Astrocyte (in vitro differentiated cells and primary cell): ENCODE measurements at places on chromosomes 1 and 21.
A peak's percentile ranks its signal among the peaks of the same experiment; 100 is the strongest.

GRCh38 chr1:56515898-56516538, 63.3 kb downstream of the PLPP3 start:
- DNase-seq = no peak

DNA sequence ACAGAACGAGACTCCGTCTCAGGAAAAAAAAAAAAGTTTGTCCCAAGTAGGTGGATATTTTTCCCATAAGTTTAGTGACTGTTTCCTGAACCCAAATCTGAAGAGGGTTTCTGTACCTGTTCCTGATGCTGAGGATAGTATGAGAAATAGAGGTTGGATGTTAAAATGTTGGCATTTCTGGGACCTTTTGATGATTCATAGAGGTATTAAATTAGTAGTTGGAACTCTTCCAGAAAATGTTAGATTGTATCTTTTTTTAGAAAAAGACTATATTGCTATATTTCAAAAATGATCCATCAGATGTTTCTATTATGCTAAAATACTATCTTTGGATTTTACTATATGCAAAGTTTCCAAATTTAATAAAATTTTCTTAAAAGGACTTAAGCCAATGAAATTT, 2.9 kb upstream of the CENPL start:
- DNase-seq = no peak

- no peak for DNase-seq
These were observed 35.9 kb downstream of the ACTL8 start for GRCh38 chr1:17791055-17791390.

GRCh38 chr1:158285756-158286241, 3.9 kb upstream of the CD1C start:
- DNase-seq = no peak

GRCh38 chr1:170284951-170285350, 139.2 kb downstream of the NTMT2 start:
- no peak for DNase-seq

DNA sequence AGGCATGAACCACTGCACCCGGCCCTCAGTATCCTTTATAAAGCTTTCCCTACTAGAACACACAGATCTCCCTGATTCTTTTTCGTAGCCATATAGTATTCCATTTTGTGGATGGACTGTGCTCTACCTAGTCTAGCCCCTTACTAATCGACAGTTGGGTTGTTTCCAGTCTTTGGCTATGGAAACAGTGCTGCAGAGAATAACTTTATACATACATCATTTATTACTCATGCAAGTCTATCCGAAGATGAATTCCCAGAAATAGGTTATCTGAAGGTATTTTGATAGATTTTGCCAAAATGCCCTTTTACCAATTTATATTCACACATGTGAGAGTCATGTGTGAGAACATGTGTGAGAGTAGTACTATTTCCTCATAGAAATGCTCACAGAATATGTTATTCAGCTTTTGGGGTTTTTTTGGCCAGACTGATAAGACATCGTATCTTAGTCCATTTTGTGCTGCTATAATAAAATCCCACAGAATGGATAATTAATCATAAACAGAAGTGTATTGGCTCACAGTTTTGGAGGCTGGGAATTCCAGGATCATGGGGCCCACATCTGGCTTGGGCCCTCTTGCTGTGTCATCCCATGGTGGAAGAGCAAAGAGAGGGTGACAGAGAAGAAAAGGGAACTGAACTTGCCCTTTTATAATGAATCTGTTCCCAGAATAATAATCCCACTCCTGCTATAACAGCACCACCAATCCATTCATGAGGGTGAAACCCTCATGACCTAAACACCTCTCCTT, 17.3 kb upstream of the FGR start:
- DNase-seq = no peak

DNA sequence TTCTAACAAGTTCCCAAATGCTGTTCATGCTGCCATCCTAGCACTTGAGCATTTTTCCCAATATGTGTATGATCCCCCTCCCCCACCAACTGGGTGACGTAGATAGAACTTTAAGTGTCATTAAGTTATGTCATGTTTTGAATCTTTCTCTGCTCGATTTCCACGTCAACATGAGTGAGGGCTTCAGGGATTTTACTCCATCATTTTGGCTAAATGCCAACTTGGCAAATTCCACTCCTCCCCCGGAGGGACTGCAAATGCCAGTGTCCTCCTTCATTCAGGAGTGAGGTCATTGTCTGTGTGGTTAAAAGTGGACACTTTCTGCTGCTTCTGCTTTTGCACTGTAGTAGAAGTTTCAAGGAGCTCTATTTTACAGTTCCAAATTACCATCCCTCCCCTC, 201.7 kb downstream of the FGGY start:
- DNase-seq = peak; percentile 54

GRCh38 chr1:235632506-235633401, 16.8 kb downstream of the GNG4 start:
- peak; percentile 74 for DNase-seq

DNA sequence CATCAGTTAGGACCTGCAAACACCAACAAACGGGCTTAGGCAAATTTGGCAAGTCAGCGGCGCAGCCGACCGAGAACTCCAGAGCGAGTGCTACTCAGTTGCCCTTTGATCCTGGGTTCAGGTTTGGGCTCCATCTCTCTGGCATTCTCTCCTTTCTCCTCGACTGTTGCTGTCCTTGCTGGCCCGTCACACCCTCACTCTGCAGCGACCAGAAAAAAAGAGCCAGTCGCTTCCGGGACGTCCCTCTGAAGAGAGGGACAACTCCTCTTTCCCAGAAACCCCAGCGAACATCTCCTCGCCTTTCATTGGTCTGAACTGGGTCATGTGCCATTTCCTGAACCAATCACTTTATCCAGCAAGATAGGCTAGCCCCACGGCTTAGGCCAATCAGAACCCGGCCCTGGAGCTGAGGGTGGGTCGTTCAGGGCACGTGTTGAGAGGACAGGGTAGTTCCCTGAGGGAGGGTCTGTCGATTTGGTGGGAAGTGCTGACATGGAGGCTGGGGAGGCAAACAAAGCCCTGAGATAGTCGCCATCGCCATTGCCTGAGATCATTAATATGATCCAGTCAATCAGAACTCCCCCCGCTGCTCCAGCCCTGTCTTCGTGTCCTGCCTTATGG, 113.7 kb downstream of the PTPRU start:
- DNase-seq = no peak

DNA sequence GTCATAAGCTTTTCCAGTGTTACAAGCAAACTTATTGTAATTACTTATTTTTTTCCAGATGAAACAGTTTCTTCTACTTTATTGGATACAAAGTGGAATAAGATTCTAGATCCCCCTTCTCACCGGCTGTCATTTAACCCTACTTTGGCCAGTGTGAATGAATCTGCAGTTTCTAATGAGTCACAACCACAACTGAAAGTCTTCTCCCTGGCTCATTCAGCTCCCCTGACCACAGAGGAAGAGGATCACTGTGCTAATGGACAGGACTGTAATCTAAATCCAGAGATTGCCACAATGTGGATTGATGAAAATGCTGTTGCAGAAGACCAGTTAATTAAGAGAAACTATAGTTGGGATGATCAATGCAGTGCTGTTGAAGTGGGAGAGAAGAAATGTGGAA, 95.5 kb downstream of the ZFYVE9 start:
- peak; percentile 90 for DNase-seq

- DNase-seq = peak; percentile 71
These were observed 220.1 kb downstream of the SDCCAG8 start for GRCh38 chr1:243475966-243476365.

GRCh38 chr1:17215545-17215890, 10.6 kb downstream of the PADI1 start:
- no peak for DNase-seq

GRCh38 chr1:24978383-24979032, 48.4 kb upstream of the RUNX3 start:
- no peak for DNase-seq
